ENCODE measurements at places on chromosomes 12 and 14.
A peak's percentile ranks its signal among the peaks of the same experiment; 100 is the strongest.

DNA sequence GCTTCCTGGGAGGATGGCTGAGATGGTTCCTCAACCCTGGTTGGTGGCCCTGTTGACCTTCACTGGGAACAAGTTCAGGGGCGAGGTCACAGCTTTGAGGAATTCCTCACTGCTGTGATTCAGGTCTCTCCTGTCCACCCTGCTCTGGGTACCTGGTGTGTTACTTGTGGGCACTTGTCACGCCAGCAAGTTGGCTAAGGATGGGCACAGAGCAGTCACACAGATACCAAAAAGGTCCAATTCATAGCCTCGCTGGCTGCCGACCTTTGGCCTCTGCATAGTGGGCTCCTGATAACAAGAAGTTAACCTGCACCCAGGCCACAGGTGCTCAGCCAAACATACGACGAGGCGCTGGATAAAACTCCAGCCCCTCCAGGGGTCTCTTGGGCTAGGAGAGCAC lies 11.2 kb downstream of the SDS start:
- no peak for DNase-seq

DNA sequence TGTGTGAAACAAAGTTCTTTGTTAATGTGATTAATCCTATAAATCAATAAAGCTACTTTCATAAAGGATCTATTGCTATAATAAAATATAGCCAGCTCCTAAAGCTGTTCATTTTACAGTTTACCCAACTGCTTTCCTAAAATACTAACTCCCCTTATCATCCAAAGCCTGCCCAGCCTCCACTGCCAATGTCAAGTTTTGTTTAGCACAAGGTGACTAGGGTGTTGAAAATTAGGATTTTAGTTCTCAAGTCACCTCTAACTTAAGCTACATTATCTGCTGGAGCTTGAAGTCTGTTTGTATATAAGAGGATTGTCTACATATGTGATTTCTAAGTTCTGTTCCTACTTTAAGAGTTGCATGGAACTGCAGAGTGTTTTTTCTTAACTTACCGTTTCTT lies 86.3 kb downstream of the CCER1 start:
- DNase-seq: no peak

DNA sequence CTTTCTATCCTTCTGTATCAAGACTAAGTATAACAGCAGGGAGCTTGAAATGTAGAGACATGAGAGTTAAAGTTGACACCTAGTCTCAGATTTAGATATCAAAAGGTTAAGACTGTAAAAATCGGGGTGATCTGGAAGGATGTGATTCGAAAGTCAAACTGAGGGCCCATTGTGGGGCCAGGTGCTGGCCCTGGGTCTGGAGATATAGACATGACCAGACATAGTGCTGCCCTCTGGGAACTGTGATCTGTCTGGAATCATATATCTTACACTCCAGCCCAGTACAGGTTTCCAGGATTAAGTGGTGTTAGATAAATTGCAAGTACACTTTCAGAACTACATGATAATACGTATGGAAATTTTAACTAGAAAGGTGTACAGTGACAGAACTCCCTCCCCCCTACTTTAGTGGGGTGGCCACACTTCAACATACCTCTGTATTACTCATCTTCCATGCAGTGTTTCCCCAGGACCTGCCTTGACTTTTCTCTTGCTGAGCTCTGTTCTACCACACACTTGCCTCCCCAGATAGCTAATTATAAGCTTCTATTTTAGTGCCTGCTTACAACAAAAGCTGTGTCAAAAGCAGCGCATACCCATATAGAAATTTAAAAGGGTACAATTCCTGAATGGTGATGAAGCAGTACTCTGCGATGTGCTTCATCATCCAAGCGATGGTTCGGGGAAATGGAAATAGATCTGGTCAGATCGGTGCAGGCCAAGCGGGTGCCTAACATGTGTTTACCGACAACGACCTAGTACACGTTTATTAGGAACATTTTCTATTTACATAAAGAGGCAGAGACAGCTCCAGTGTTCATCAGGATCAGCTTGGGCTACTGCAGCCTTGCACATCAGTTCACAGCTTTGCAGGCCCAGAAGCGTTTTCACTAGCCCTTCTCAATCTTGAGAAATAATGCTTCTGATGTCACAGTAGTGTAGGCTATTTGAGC lies 68.7 kb downstream of the ARF6 start:
- DNase-seq: no peak

GRCh38 chr12:107045186-107045585 lies 48.2 kb downstream of the CRY1 start:
- DNase-seq: no peak

- no peak for DNase-seq
Observed at GRCh38 chr12:16348435-16349130, 1.1 kb downstream of the MGST1 start.

DNA sequence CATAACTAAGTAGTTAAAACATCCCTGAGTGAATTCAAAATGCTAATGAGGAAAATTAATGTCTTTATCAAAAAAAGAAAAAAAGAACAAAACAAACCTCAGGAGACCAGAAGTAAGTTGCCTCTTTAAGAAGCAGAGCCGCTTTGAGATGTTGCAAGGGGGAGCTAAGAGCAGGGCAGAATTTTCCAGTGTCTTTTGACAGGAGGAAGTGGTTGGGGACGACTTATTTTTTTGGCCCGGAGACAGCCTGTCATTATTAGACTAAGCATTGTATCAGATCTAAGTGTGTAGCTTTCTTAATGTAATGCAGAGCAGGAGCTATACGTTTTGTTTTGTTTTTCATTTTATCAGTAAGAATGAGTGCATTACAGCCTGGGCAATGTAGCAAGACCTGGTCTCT lies 206.6 kb downstream of the CACNA1C start:
- DNase-seq: no peak

- peak; percentile 86 for DNase-seq
Observed at GRCh38 chr12:43758728-43759563, at the start of the genes IRAK4 and PUS7L. IRAK4 (plus strand) TSS chr12:43758951; CDS start chr12:43768112, 9,161 bp downstream. PUS7L (minus strand) TSS chr12:43758790; CDS start chr12:43755245, 3,545 bp downstream.

DNA sequence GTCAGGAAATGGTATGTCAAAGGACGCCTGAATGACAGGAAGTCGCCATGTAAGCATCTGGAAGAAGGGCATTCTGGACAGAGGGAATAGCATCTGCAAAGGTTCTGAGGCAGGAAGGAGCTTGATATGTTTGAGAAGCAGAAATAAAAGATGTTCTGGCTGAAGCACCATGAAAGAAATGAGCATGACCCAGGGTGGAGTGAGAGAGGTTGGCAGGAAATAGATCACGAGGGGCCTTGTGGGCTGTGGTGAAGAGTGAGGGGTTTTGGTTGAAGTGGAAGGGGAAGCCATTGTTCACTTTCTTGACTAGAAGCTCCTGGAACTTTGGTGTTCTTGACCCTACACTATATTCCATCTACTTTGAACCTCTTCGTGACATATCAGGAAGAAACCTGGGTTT lies 99.4 kb upstream of the PARP11 start:
- no peak for DNase-seq

- no peak for DNase-seq
Observed at GRCh38 chr12:125296701-125297100, 231.5 kb downstream of the AACS start.

DNA sequence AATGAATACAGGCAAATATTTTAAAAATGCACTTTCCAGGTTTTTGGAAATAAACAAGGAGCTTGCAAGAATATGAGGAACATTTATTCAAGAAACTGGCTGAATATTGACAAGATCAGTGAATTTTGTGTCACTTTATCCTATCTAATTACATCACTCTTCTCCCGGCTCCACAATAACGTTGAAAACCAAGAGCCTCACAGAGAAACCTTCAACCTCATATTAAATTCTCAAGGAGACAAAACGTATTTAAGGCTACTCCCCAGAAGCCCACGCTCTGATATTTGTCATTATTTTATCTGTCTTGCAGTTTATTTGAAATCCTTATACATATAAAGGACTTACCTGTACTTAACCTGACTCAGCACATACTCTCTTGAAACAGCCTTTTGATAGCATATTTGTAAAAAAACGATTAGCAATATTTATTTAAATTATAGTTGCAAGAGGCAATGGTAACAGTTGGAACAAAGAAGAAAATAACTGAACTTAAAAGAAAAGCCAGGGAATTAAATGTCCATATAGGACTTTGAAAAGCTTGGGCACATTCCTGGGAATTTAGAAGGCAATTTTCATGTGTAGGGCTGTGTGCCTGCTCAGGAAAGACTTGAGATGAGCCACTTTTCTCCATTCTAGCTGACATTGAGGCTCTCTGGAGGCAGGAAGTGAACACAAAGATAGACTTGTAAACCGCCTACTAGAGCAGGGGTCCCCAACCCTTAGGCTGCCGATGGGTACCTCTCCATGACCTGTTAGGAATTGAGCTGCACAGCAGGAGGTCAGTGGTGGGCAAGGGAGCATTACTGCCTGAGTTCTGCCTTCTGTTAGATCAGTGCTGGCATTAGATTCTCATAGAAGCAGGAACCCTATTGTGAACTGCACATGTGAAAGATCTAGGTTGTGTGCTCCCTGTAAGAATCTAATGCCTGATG lies 636.4 kb downstream of the SLC16A7 start:
- no peak for DNase-seq

DNA sequence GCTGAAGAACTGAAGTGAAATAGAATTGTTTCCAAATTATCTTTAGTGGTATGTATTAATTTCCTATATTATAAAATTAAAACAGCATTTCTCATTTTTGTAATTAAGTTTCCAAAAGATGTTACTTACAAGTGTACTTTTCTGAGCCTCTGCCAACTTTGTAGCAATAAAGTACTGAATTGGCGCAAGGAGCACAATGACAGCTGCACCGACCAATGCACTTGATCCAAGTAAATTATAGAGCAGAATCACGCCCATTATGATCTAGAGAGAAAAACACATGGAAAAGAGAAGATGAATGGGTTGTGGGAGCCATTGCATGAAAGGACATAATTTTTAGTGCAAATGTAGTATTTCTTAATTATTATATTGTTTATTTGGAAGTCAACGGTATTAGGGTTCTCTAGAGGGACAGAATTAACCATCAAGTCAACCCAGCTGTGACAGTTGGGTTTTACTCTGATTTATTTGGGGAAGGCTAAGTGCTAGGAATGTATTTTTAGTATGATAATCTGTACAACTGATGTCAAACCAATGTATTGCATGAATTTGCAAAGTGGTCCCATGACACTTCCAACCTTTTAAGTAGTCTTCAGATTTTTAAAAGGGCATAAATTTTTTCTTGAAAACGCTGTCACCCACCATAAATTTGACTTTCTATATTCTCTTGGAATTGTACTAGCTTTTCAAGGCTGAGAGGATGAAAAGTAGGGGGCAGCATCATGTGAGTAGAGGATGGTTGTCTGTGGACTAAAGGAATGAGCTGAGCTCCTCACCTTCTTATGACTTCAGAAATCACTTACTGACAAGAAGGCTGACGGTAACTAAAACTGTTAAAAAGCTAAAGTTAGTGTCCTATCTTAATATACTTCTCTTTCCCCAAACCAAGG lies 33.0 kb downstream of the ABCC9 start:
- no peak for DNase-seq

GRCh38 chr14:104442631-104443390 lies 136.8 kb upstream of the C14orf180 start:
- DNase-seq: no peak

DNA sequence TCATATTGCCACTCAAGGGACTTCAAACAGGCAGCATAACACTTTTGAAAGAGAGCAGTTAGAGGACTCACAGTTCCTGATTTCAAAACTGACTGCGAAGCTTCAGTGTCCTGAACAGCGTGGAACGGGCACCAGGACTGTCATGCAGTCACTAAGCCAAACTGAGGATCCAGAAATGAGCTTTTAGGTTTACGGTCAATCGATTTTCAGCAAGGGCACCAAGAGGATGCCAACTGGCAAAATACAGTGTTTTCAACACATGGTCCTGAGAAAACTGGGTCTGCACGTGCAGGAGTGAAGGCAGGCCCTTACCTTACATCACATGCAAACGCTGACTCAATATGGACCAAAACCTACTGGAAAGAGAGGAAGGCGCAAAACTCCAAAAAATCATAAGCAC lies 15.6 kb downstream of the BRF1 start:
- no peak for DNase-seq

DNA sequence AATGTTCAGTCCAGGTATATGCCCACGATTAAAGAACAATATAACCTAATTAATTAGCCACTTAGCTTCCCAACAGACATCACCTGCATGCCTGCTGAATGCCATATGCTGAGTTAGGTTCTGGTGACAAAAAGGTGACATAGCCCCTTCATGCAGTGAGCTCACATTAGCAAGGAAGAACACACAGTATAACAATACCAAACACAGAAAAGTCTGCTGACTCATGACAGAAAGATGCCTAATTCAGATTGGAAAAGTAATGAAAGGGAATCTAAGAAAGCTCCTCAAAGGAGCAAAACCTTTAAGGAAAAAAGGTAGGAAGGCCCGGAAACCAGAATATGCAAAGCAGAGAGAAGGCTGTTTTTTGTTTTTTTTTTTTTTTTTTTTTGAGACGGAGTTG lies 59.0 kb downstream of the FERMT2 start:
- DNase-seq: no peak

DNA sequence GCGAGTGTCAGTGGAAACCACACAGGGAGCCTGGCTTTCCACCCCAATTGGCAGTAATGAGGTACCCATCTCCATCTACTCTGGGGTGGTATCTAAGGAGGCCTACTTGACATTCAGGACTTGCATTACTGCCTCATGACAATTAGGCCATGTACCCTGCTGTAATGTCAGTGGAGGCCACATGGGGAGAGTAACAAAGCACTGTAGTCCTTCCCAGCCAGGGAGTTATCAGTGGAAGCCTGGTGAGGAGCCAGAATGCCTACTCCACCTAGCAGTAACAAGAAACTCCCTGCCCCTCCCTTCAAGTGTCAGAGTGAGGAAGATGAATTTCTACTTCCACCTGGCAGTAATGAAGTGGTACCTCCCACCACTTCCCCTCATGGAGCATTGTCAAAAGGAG lies 12.5 kb downstream of the TIMM9 start:
- no peak for DNase-seq

DNA sequence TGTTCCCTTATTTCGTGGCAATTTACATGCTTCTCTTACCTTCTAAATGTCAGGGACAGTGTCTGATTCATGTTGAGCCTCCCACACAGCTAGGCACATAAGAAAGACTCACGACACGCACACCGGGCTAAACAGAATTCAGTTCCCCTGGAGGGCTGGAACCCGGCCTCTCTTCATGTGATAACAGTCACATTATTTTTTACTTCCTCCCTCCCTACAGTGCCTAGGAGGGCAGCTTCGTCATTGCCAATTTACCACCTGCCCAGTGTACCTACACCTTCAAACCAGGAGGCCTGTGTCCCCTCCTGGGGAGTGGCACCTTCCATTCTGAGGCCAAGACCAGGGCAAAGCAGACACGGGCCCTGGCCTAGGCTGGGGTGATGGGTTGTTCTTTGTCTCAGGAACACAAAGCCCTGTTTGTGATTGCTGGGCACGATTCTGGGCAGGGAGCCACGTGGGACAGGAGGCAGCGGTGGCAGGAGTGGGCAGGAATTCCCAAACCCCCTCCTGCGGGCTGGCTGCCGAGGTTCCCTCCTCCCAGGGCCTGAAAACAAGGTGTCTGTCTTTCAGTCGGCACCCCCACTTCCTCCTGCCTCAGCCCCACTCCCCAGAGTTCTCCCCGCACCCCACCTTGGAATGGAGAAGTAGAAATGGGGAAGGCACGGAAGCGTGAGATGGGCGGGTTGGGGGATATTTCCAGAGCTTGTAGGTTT lies 6.8 kb upstream of the RASAL1 start:
- no peak for DNase-seq

Measured in NCI-H1694 treated with DMSO at 0.1 percent for 48 hours (cell line).